T-helper 1 cell (primary cell): ENCODE measurements at places on chromosomes 5 and 9.

DNA sequence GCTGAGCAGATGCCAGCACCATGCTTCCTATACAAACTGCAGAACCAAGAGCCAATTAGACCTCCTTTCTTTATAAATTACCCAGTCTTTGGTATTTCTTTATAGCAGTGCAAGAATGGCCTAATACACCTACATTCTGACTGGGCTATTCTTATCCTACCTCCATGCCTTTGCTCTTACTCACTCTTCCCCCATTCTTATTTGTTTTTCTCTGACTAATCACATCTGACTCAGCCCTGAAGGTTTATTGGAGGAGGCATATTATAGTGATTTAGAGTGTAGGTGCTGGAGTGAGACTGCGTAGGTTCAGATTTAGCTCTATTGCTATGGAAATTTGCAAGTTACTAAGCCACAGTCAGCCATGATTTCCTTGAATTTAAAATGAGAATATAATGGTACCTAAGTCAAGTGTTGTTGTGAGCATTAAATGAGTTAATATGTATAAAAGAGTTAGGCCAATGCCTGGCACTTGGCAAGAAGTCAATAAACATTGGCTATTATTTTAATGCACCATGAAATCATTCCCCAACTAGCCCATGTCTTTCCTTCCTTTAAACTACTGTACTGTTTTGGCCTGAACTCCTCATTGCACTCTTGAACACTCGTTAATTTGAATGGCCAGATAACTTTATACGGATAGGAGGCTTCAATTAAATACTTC lies 531.2 kb upstream of the ZNF608 start:
- no peak for DNase-seq

GRCh38 chr9:133673258-133673655 lies 37.1 kb downstream of the DBH start:
- no peak for DNase-seq

GRCh38 chr5:129476751-129477150 lies 16.7 kb downstream of the ADAMTS19 start:
- no peak for DNase-seq

DNA sequence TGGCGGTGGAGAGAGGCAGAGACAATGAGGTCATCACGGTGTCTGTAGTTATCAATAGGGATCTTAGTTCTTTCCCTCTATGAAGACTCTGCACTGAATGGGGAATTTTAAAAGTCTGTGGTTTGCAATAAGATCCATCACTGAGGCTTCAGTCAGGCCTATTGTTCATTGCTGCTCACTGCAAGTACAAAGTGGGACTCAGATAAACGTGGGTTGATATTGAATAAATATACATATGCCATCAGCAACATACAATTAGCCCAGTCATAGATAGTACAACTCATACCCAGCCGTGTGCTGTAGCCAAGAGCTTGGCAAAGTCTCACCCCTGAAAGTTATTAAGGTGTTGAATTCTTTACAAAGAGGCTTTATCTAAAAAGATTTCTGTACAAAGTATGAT lies 88.4 kb downstream of the ENC1 start:
- no peak for DNase-seq

DNA sequence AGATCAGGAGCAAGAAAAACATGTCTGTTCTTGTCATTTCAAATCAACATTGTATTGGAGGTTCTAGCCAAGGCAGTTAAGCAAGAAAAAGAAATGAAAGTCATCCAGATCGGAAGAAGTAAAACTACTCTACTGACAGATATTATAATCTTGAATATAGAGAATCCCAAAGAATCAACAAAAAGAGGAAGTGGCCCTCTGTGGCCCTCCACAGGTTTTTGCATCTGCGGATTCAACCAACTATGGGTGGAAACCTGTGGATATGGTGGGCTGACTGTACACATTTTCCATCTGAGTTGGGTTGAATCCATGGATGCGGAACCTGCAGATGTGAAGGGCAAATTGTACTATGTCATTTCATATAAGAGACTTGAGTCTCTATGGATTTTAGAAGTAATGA lies 35.1 kb downstream of the GAS1 start:
- DNase-seq: no peak

DNA sequence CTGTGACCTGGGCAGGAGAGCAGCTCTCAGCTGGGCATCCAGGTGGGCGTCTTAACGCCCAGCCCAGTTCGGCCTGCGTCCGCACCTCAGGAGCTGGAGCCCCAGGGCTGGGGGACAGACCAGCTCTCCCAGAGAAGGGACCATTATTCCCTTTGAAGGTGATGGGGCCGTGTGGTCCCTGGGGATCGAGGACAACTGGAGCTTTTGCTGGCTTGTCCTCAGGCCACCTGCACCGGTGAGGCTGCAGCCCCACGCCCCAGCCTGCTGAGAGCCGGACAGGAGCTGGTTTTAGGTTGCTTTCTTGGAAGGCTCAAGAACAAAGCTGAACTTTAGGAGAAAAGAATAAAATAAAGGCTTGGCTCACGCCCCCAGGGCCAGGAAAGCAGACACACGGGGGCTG lies 40.9 kb downstream of the NACC2 start:
- DNase-seq: no peak

GRCh38 chr5:138461343-138462125 lies 3.7 kb upstream of the EGR1 start:
- DNase-seq: no peak

- no peak for DNase-seq
Observed at GRCh38 chr9:34123682-34124081, 2.8 kb downstream of the DCAF12 start.

- no peak for DNase-seq
Observed at GRCh38 chr5:145990170-145990569, 53.8 kb downstream of the SH3RF2 start.

GRCh38 chr5:132457371-132458225 lies 33.0 kb downstream of the IRF1 start:
- DNase-seq: no peak

- DNase-seq: no peak
Observed at GRCh38 chr5:163658702-163659567, 153.5 kb downstream of the MAT2B start.

DNA sequence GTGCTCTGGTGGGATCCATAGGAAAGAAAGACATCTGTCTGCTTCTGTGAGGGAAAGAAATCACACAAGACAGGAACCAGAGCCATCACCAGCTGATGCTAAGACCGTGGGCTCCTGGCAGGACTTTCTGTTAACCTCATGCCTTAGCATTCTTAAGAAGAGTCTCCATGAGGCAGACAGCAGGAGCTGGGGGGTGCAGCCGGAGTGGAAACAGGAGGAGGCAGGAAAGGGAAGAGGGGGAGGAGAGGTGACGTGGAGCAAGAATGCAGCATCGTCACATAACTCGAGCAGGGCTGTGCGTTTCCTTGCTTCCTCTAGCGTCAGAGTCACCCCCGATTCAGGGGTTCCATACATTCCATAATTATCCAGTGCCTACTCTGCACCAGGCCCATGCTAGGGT lies 53.6 kb downstream of the ERGIC1 start:
- DNase-seq: no peak

- DNase-seq: no peak
Observed at GRCh38 chr5:62328772-62329491, 22.9 kb downstream of the KIF2A start.

DNA sequence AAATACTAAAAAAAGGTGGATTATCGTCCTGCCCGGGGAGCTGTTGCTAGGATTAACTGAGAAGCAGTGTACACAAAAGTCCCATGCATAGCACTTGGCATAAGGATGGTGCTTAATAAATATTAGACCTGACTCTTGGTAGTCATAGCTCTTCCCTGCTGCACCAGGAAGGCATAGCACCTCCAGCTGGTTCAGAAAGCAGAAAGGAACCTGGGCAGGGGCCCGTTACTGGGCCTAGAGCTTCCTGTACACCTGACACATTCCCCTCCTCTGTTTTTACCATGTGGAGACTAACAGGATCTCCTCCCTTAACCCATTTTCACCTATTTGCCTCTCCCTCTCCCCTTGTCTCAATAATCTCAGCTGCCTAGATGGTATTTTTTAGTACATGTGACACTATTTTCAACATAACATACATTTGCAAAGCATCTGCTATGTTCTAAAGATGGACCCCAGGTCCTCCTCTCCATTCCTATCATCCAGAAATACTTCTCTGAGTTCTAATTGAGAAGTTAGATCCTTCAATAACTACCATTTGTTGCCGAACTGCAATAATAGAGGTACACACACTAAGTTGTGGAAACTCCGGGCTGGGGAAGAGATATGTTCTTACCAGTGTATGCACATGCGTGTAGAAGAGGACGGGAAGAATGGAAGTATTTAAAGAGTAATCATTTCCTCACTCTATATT lies 3.2 kb upstream of the ANP32B start:
- no peak for DNase-seq

- no peak for DNase-seq
Observed at GRCh38 chr5:93101661-93102060, 479.4 kb downstream of the NR2F1-AS1 start.

- DNase-seq: no peak
Observed at GRCh38 chr5:7705261-7705660, 145.7 kb downstream of the CFAP90 start.

- DNase-seq: no peak
Observed at GRCh38 chr9:87535817-87536539, 38.3 kb downstream of the DAPK1 start.

GRCh38 chr9:125685167-125685566 lies 21.8 kb downstream of the MAPKAP1 start:
- no peak for DNase-seq

DNA sequence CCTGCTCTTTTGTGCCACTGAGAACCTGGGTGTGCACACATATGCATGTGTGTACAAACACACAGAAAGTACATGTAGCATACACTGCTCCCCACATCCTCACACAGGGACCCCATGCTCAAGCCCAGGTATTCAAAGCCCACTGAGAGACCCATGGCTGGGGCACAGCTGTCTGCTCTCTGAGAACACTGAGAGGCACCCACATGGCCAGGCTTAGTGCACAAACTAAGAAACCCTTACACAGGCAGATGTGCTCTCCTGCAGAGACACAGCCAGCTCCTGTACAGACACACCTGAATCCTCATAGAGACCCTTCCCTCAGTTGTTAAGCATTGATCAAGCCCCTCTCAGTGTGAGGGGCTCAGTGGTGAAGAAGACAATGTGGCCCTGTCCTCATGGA lies 92.5 kb downstream of the CACNA1B start:
- no peak for DNase-seq

- no peak for DNase-seq
Observed at GRCh38 chr9:35628389-35628991, 10.3 kb upstream of the CD72 start.

GRCh38 chr9:70589571-70590314 lies 175.3 kb upstream of the KLF9 start:
- no peak for DNase-seq

- DNase-seq: no peak
Observed at GRCh38 chr5:32076699-32077695, 97.1 kb downstream of the GOLPH3 start.

GRCh38 chr5:56421246-56422075 lies 188.3 kb upstream of the ANKRD55 start:
- no peak for DNase-seq

DNA sequence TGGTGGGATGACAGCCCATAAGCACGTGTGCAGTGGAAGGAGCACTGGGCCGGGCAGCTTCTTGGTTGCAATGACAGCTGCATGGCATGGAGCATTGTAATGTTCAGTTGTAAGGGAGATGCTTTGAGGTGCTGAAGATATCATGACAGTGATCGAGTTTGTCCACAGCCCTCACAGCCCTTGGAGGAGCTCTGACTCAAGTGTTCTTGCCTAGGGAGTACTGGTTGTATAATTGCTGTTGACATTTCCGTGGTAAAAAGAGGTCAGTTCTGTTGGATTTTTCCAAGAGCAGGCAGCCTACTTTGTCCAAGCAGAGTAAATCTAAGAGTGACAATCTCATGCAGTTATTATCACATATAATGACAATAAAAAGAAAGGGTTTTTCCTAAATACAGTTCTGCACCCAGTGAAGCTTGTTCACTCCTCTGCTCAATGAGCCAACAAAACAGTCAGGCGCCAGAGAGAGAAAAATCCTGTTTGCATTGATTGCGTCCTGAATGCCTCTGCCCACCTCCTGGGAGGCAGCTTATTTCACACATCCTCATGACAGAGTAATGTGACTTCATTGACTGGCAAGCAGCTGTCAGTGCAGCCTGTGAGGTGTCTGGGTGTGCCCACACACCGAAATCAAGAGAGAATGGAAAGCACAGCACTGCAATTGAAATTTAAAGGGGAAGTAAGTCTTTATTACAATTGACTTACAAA lies 248.0 kb downstream of the NTRK2 start:
- DNase-seq: no peak

GRCh38 chr5:111364992-111365391 lies 140.8 kb downstream of the CAMK4 start:
- no peak for DNase-seq

GRCh38 chr5:115850744-115851416 lies 9.1 kb downstream of the AP3S1 start:
- DNase-seq: no peak

GRCh38 chr5:171420431-171421241 lies 1.2 kb downstream of the FGF18 start:
- DNase-seq: no peak

DNA sequence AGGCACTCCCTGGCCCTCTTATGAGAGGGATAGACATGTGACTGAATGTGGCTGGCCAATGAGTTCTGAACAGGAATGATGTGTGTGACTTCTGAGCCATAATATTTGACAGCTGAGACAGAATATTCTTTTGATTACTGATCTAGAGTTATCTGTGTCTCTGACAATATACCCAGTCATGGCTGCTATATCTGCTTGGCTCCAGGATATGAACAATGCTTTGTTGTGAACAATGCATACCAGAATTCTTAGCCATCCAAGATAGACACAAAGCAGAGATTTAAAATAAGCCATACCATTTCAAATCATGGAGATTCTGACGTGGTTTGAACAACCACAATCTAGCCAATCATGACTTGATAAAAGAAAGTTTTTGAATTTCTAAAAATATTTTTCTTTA lies 840.3 kb upstream of the SEMA6A start:
- no peak for DNase-seq

GRCh38 chr9:29564564-29564963 lies 1991.3 kb upstream of the C9orf72 start:
- DNase-seq: no peak

DNA sequence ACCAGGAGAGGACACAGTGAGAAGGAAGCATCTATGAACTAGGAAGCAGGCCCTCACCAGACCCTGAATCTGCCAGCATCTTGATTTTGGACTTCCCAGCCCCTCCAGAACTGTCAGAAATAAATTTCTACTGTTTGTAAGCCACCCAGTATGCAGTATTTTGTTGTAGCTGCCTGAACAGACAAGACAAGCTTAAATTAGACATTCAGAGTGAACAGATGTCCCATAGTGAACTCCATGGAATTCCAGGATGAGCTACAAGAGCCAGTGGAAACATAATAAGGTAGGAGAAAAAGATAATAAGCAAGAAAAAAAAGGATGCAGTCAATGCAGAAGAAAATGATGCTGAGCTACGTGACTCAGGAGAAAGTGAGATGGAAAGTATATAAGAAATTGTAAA lies 47.8 kb upstream of the MAMDC2 start:
- DNase-seq: no peak

DNA sequence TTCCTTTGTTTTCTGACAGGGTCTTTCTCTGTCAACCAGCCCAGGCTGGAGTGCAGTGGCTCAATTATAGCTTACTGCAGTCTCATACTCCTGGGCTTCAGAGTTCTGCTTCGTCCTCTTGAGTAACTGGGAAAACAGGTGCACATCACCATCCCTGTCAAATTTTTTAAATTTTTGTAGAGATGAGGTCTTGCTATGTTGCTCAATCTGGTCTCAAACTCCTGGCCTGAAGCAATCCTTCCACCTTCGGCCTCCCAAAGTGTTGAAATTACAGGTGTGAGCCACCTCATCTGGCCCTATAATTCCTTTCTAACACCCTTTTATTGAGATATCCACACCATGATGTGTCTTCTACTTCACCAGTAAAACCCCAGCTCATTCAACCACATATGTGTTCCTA lies 341.6 kb upstream of the PCSK5 start:
- DNase-seq: no peak
